ENCODE measurements at places on chromosomes 6 and 20.

DNA sequence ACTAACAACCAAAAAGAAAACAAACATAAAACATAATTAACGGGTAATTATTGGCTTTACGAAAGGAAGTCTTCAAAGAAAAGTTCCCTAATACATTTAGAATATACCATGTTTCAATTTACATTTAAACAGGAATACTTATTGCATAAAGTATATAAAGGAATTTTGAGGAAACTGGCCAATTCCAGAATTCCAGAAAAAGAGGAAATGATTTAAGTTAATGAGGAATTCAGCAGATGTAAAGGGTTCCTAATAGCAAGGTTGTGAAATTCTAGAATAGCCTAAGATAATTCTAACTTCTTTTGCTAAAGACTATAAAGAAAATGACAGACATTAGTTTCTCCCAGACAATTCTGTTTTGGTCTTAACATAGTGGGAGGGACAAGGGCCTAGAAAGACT, 35.0 kb downstream of the DTNBP1 start:
- DNase-seq = no peak

DNA sequence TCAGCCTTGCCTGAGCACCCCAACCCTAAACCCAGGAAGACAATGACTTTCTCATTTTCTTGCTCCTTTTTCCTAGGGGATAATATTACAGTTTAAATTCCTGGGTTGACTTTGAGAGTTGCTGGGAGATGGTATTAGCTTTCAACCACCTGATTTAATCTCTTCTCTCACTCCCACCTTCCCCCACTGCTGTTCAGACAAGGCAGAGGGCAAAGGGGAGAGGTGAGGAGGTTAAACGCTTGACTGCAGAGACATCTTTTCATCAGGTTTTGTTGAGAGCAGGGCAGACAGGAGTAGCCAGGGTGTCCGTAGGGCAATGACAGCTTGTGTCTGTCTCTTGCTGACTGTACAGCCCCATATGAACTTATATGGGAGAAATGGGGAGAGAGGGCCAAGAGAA, 811.2 kb downstream of the MAFB start:
- no peak for DNase-seq

DNA sequence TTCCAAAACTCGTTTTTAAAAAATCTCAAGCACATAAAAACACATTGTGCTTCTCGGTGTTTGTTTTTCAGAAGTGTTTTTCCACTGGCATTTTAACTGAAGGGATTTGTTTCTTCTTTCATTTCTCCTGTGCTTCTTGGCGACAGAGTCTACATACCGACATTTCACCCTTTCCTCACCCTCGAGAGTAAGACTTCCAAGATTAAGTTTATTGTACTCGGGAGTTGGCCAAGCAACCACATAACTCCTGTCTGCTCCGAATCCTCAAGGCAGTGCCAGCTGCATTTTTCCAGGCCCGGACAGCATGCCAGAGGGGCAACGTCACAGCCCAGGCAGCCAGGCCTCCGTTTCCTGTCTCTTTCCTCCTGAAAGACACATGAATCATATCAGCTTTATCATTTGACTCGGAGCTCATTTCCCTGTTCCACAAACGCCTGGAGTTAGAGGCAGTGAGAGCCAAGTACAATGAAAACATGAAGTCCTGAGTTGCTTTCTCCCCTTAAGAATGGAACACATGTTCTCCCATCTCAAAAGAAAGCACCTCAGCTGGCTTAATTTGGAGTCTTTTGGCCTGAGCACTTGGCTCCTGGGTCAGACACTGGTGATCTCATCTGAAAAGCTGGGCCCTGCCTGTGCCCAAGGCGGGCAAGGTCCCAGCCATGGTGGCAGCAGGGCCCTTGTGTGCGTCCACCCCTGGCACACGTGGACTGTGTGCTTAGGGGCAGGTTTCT, 23.2 kb upstream of the FAM50B start:
- no peak for DNase-seq

DNA sequence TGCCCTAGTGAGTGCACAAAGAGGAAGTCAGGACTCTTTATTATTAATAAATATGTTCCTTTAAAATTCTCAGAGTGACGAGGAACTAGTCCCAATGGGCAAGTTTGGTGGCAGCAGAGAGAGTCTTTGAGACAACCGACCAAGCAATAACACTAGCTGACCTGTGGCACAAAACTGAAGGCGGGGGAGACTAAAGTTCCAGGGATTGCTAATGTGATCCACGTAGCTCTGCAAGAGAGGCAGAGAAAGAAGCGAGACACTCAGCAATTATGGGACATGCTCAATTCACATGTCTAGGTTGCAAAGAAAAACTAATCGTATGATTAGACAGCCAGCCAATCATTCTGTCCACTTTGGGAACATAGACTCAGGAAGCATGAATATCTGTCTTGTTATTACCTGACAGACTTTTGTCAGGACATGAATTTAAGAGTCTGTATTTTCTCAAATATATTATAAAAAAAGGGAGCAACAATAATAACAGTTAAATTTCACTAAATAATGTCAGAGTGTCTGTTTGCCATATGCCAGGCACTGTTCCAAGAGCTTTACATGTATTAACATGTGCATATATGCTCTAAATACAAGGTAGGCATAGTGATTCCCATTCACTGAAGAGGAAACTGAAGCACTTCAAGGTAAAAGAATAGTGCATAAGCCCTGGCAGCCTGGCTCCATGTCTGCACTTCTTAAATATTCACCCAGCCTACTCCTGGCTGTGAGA, 81.0 kb downstream of the COL9A1 start:
- DNase-seq = no peak

DNA sequence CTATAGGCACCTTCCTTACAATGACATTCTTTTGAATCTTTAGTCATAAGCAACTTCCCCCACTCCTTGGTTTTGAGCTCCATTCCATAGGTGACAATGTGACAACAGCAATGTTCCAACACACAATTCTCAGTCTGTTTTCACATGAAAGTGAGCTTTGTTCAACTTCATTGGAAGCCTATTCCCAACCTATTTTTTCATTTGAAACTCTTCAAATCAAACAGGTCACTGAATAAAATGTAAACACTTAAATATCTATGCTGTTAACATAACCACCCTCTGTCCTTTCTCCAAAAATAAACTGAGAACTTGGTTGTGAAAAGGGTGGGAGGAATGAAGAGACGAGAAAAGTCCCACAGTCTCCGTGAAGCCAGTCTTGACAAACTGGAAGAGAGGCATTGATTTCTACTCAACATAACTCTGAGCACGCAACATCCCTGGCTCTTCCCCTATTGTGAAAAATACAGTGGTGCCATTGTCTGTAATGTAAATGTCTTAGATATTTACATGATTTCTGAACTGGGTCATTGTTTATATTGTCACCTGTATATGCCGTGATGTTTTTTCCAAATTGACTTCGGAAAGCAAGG, 343.1 kb downstream of the TFAP2A start:
- no peak for DNase-seq

Measured in NCI-H187 treated with DMSO at 0.1 percent for 48 hours (cell line).